ENCODE measurements at places on chromosomes 4 and X. TPM values are rescaled to one million over a fixed set of nuclear protein-coding genes. Genes with fewer than 3 reads are reported as not detected.

Gene THAP6
- 20.1 TPM for total RNA-seq

Gene POF1B
- total RNA-seq: not detected

Gene PDE6B
- 8.7 TPM for total RNA-seq

Gene DCAF8L2
- not detected for total RNA-seq

Gene PABPC1L2A
- total RNA-seq: not detected

Gene SUPT20HL1
- total RNA-seq: 0.11 TPM

Gene CT45A2
- not detected for total RNA-seq

Gene ACTRT1
- not detected for total RNA-seq

Gene HTN3
- total RNA-seq: not detected

Gene PDZD4
- 0.94 TPM for total RNA-seq

Gene ENPP6
- 0.17 TPM for total RNA-seq

Gene TEX13D
- total RNA-seq: 0.23 TPM

Gene MAGEA3
- not detected for total RNA-seq

Gene MAP3K15
- total RNA-seq: 0.27 TPM

Gene GAK
- total RNA-seq: 105 TPM

Gene BEX2
- total RNA-seq: 8.2 TPM

Gene SLC4A4
- 1.2 TPM for total RNA-seq

Gene FOXP3
- total RNA-seq: 13.0 TPM

Gene ANOS1
- not detected for total RNA-seq

Gene SPACA5
- total RNA-seq: not detected

Gene TRIM75
- total RNA-seq: not detected

Gene SPANXC
- not detected for total RNA-seq
